ENCODE measurements at places on chromosomes 7 and 10. TPM values are rescaled to one million over a fixed set of nuclear protein-coding genes. Genes with fewer than 3 reads are reported as not detected.

DNA sequence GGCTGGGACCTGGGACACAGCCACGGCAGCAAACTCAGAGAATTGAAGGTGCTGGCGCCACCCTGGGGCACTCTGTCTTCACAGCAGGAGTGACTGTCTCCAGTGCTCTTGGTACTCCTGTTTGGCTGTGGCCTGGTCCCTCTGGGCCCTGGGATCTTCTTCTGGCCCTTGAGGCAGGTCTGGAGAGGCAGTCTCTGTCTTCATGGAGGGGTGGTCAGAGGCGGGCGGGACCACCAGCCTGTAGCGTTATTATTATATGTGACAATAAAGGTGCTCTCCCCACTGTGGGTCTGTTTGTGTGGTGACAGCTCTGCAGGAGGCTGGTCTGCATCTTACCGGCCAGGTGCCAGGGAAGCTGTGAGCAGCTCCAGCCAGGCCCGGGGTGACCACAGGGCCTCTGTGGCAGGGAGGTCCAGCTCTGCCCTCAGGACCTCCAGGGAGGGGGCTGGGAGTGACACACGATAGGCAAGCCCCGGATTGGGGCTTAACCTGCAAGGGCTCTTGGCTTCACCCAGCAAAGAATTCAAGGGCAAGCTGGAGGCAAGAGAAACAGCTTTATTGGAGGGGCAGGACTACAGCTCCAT, 70.3 kb downstream of the MYL10 start:
- DNase-seq = no peak

DNA sequence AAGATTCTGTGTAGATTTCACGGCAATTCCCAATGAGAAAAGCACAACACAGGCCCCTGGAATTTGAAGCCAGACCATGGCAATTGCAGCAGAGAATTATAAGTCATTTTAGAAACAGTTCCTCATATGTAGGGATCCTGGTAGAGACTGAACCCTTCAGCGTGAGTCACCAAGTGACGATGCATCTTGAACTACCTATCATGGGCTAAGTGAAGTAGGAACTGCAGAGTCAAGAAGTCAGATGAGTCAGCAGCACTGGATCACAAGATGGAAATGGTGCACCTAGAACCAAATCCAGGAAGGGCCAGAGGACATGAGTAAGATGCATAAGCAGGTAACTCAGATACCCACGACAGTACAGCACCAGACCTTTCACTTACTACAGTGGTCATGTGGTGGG, 140.0 kb upstream of the TPK1 start:
- DNase-seq = no peak

Gene EBF3
- 4.0 TPM for total RNA-seq

GRCh38 chr10:86349474-86349873, 17.1 kb downstream of the GRID1 start:
- DNase-seq = no peak

Gene C10orf62
- total RNA-seq = 0.88 TPM

GRCh38 chr7:40586197-40586596, 451.4 kb downstream of the SUGCT start:
- no peak for DNase-seq

DNA sequence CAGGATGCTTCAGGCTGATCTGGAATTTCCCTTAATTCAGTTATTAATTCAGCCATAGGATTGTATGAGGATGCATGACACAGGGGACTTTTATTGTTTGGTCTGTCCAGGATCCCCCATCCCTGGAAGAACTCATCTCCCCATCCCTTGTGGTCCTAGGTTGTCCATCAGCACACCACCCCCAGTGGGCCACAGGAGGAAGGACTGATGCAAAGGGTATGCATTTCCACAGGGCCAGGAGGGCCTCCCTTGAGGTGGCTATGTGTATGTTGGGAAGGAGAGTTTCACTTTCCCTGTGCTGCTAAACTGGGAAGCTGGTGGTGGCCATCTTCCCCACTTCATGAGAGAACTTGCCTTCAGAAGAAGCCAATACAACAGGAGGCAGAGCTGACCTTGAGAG, 44.6 kb upstream of the GRB10 start:
- DNase-seq = no peak

GRCh38 chr10:85149766-85150165, 821.4 kb downstream of the CCSER2 start:
- no peak for DNase-seq

Gene ACSL5
- 53.4 TPM for total RNA-seq

GRCh38 chr10:34018129-34018528, 683.7 kb upstream of the NRP1 start:
- no peak for DNase-seq

- DNase-seq = no peak
Observed at GRCh38 chr10:125102246-125102645, 58.1 kb downstream of the CTBP2 start.

Gene TMEM176A
- 105 TPM for total RNA-seq

Gene PNLIPRP1
- total RNA-seq = not detected

DNA sequence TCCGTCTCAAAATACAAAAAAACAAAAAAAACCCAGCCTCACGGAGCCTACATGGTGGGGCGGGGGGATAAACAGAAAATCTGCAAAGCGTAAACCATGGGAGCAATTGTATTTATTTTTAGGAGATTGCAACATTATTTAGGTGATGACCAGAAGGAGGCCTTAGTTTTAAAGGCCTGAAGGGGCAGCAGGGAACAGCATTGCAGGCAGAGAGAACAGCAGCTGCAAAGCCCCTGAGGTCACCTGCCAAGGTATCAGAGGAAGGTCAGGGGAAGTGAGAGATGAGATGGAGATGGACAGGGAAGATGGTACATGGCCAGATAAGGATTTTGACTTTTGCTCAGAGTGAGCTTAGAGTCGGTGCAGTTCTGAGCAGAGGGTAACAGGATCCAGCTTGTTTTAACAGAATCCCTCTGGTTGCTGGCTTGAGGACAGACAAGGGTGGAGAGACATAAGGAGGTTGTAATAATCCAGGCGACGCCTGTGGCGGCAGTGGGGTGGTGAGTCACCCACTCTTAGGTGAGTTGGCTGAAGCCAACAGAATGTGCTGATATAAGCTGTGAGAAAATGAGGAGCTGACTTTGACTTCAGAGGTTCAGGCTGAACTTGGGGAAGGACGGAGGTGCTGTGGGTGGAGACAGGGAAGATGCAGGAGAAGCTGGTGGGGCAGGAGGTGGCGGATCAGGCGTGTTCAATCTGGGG, 82.3 kb upstream of the GTF2I start:
- no peak for DNase-seq

Gene FXYD4
- total RNA-seq = not detected

DNA sequence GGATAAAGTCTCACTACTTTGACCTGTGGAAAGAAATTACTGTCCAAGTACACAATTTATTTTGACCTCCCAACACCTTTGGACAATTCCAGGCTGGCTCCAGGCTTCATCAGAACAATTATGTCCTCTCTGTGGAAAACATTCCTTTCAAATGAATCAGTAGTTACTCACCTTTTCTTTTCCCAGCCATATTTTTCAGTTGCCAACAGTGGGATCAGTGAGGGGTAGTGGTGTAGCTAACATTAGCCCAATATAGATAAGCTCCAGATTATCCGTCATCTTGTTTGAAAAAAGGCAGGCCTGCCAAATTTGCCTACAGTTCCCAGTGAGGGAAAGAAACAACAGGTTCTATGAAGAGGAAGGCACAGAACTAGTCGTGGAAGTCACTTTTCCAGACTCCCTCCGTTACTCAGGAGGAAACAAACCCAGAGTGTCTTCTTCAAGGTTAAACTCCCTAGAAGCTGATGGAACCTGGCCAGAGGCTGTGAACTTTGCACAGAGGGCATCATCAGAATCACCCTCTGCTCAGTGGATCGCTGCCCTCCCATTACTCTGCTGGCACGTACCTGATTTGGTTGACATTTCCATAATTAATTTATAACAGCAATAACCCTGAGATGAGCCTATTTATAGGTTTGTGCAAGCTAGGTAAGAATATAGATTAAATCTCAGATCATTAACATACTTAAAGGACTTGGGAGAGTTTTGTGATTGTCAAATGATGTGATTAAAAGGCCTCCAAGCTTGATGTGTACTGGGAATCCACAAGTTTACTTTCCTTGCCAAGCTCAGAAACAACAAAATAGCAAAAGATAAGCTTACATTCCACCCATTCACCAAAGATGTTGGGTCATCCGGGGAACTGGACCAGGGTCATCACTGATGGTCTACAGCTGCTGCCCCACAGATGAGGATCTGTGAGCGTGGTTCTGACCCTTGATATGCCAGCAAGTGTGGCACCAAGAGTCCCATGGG, 654.6 kb upstream of the GALNT17 start:
- no peak for DNase-seq

- no peak for DNase-seq
Observed at GRCh38 chr7:158029509-158029908, 558.1 kb downstream of the PTPRN2 start.

DNA sequence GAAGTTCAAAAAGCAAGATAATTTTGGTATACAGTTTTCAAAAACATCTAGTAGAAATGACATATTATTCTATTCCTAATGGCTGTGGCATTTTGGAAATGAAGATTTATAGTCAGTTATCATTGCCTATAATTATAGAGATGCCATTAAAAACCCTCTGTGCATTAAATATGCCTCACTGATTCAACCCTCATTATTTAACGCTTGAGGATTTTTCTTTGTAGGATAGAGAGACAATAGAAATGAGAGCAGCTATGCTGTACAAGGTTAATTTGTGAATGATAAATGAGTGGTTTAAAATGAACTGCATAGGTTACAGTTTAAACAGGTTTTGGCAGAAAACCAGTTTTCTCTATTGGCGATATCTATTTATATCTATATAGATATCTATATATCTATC, 32.2 kb upstream of the SEMA3A start:
- DNase-seq = no peak

- no peak for DNase-seq
Observed at GRCh38 chr10:129690248-129691070, 223.4 kb downstream of the MGMT start.

- no peak for DNase-seq
Observed at GRCh38 chr7:102170393-102170970, 116.2 kb upstream of the SH2B2 start.

GRCh38 chr7:131061158-131061557, 266.5 kb upstream of the MKLN1 start:
- no peak for DNase-seq

GRCh38 chr7:85081392-85081791, 105.5 kb downstream of the SEMA3D start:
- no peak for DNase-seq

DNA sequence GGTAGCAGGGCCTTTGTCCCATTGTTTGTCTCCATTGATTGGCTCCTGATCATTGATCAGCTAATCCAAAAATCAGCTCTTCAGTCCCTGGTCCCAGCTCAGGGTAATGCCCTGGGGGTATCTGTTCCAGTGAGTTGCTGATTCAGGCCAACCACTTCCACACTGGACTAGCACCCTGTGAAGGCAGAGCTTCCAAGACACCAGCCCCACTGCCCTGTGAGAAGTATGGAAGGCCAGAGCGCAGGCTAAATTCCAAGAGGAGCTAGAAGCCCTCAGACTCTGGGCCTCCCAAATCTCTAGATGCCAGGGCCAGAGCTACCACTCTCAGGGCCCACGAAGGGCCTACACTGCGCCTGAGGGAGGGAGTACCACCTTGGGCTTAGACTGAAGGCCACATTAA, 10.4 kb downstream of the TMEM72 start:
- DNase-seq = no peak

- no peak for DNase-seq
Observed at GRCh38 chr10:99731306-99732032, 458 bp downstream of the COX15 start.

GRCh38 chr7:43118313-43118712, 5.9 kb downstream of the HECW1 start:
- DNase-seq = no peak

Gene PNLIPRP3
- not detected for total RNA-seq

DNA sequence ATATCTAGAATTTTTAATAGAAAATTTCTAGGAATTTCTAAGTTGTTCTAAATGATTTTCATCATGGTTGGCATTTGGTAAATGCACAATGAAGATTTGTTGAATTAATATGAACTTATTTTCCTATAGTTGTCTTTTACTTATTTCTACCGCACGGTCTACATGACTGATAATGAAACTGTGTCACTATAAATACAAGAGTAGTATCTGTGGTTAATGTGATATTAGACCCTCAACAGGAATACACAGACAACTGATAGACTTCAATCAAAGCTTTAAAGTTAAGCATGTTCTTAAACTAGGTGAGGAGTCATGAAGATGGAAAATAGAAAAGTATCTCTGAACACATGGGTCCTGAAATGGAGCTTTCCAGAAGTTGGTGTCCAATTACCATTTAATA, 297.9 kb upstream of the ETV1 start:
- DNase-seq = no peak

DNA sequence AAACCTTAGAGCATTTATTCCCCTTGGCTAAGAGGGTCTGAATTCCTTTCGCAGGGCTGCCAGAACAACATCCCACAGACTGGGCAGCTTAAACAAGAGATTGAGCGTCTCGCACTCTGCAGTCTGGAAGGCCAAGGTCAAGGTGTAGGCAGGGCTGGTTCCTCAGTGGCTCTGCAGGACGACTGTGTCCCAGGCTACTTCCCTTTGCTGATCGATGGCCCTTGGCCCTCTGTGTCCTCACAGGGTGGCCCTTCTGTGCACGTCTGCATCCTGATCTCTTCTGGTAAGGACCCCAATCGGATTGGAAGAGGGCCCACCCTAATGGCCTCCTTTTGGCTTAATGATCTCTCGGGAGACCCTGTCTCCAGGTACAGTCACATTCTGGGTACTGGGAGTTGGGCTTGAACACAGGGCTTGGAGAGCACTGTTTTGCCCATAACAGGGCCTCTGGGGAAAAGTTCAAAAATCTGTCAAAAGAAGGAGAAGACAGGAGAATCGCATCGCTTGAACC, 35.1 kb upstream of the DNAJB6 start:
- no peak for DNase-seq

Gene OR2A12
- not detected for total RNA-seq

DNA sequence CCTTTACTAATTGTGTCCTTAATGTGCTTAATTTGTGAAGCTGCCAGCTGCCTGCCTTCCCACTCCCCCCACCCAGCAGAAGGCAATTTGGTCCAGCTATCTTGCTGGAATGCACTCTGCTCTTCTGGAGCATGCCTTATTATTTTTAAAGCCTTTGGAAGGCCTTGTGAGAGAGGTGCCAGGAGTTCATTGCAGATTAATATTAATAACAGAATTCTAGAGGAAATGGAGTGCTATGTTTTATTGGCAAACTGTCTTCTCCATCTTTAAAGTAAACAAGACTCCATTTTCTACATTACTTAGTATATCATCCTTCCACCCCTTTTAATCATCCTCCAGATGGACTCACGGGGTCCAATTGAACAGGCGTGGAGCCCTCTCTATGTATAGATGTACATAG, 50.8 kb upstream of the ZNF32 start:
- DNase-seq = no peak

Gene SLC26A5
- total RNA-seq = 0.19 TPM

DNA sequence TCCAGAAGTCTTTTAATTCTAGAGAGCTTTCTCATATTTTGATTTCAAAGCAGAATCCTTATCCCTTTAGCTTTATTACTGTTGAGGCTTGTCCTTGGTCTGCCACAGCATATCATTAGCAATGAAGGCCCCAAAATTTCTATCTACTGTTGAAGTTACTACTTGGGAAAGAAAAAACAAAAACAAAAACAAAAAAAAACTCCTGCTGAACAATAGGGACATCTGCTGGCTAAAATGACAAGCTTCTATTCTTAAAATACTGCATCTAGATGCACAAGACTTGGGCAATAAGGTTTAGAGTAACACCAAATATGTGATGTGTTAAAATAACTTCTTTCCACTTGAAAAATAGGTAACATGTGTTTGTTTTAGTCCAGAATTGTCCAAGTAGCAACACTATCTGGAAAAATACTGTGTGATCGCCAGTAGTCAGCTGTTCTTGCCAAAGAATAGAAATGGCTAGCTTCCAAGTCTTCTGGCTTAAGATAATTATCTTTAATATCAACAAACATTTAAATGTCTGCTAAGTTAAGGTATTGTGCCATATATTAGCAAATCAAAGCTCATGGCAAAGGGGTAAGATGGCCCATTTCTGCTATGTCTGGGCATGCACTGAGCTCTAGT, 3.8 kb upstream of the DMTF1 start:
- no peak for DNase-seq
